ENCODE measurements at places on chromosomes 5 and 9.
A peak's percentile ranks its signal among the peaks of the same experiment; 100 is the strongest.

DNA sequence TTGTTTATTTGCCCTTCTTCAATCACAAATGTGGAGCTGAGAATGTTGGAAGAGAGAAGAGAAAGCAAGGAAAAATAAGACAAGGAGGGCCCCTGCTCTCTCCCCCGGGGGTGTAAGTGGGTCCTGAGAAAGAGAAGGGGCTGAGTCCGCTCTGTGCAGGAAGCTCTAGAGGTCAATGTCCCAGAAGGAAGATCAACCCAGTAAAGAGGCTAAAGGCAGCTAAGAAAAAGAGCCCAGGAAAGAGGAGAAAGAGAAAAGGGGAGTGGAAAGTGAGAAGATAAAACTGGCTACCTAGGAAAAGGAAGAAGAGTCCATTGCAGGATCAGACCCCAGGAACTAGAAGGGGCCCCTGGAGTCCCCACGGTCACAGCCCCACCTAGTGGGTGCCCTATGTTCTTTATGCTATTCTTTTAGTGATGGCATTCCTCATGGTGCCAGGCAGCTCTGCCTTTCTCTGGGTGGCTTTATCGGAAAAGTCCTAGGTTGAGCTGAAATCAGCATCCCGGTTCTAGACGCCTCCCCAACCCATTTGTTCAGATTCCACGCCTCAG lies 583.4 kb downstream of the ACTL7B start:
- no peak for DNase-seq

- no peak for DNase-seq
Measured at GRCh38 chr5:82644229-82644628, 366.1 kb upstream of the RPS23 start.

DNA sequence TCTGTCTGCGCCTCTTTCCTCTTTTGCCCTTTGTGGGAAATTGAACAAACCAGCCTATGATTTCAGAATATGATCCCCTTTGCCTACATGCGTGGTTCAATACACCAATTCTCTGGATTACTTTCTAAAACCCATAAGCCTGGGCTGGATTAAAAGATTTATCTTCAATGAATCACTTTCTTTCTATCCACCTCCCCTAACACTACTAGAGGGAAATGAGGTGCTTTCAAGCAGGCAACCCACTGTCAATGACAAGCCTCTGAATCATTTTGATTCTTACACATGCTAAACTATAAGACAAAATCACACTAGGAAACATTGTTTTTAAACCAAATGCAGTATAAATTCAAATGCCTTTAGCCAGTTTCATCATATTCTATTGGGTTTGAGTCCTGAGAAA lies 257.5 kb downstream of the AGTPBP1 start:
- no peak for DNase-seq

DNA sequence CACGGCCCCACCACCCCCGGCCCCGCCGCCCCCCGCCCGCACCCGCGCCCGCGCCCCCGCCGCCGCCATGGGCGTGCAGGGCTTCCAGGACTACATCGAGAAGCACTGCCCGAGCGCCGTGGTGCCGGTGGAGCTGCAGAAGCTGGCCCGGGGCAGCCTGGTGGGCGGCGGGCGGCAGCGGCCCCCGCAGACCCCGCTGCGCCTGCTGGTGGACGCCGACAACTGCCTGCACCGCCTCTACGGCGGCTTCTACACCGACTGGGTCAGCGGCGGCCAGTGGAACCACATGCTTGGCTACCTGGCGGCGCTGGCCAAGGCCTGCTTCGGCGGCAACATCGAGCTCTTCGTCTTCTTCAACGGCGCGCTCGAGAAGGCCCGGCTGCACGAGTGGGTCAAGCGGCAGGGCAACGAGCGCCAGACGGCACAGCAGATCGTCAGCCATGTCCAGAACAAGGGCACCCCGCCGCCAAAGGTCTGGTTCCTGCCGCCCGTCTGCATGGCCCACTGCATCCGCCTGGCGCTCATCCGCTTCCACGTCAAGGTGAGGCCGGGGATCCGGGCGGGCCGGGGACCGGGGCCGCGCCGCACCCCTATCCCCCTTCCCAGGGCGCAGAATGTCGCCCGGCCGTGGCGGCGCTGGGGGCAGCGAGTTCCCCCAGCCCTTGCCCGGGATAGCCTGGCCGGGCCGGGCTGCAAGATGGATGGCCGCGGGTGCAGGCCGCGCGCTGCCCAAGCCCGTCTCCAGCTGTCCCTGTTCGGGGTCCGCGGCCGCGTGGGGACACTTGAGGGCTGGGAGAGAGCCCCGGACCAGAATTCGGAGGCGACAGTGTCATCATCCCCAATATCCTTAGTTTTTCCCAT lies 594 bp downstream of the FAM120A start:
- DNase-seq: peak; percentile 70

GRCh38 chr5:45262061-45262590 lies 434.1 kb downstream of the HCN1 start:
- no peak for DNase-seq

- DNase-seq: no peak
Measured at GRCh38 chr9:76575761-76576160, 116.8 kb downstream of the GCNT1 start.

- no peak for DNase-seq
Measured at GRCh38 chr9:110088099-110088498, 119.9 kb downstream of the C9orf152 start.

GRCh38 chr5:103800741-103801495 lies 238.3 kb upstream of the NUDT12 start:
- no peak for DNase-seq

GRCh38 chr9:37611961-37612360 lies 19.6 kb upstream of the TOMM5 start:
- DNase-seq: no peak

GRCh38 chr5:135020111-135020895 lies 13.7 kb downstream of the PITX1 start:
- DNase-seq: no peak

GRCh38 chr5:50889790-50890189 lies 223.4 kb downstream of the PARP8 start:
- no peak for DNase-seq

DNA sequence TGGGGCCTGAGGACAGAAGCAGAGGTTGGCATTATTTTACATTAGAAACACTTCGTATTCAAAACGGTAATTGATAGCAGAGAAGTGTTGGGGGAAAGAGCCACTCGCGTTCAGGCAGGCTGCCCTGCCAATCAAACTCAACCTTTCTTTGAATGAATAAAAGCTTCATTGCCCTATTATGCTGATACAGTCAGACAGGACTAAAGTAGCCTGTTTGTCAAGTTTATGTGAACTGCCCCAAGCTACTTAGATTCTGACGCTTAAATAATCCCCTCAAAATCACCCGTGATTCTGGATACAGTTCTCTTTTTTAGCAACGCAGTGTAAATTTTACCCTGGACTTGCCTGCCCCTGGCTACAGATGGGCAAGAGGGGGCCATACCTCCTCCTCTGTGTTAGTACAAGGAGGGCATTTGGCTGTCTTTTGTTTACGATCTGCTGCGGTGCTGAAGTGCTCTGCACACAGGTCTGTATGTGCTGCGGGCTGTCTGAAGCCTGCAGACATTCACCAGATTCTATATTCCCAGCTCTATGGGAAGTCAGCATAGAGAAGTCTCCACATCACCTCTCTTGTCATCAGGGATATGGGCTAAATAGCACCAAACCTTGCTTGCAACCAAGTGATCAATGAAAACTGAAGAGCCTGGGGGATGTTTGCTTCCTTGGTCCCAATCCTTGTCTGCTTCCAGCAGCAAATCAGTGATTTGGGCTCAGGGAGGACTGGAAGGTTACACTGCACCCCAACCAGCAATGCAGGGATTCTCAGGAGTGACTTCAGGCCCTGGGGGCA lies 218.4 kb downstream of the EBF1 start:
- DNase-seq: no peak

- DNase-seq: no peak
Measured at GRCh38 chr5:17182981-17183380, 34.5 kb upstream of the BASP1 start.

DNA sequence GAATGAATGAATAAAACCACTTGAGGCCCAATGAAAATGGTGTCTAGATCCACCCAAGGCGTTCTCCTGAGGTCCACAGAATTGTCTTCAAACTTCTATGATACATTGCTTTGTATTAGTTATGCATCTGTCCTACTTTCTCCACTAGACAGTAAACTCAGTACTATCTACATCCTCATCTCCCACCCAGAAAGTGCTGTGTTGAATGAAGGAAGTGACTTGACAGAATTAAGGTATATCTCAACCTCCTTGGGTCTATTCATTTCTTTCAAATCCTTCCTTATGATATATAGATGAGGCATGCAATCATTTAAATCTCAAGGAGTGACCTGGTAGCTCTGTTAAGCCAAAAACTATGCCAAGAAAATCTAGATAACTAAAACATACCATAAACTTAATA lies 15.7 kb upstream of the PDCL start:
- DNase-seq: no peak

- no peak for DNase-seq
Measured at GRCh38 chr9:86135371-86135770, 36.0 kb upstream of the GOLM1 start.

- no peak for DNase-seq
Measured at GRCh38 chr9:114883709-114884108, 46.7 kb downstream of the TNFSF8 start.

DNA sequence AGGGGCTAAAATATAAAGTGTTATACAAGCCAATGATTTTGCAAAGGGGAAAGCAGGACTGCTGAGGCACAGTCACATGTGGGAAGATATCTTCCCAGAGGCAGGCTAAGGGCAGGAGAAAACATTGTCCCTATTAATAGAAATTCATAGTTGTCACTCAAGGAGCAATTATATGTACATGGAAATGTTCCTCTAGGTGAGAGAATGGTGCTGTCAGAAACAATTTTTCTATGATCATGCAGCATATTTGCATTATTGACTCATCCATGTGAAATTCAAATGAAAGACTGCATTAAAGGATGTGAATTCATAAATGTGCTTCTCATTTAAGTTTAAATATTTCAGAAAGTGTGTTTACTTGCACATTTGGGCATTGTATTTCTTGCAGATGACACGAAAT lies 775.9 kb upstream of the CDH9 start:
- no peak for DNase-seq

GRCh38 chr9:36138901-36139300 lies 2.4 kb downstream of the GLIPR2 start:
- no peak for DNase-seq

GRCh38 chr5:72282878-72283277 lies 37.2 kb downstream of the MRPS27 start:
- DNase-seq: no peak

- DNase-seq: no peak
Measured at GRCh38 chr5:1155191-1156032, 43.5 kb upstream of the SLC12A7 start.

DNA sequence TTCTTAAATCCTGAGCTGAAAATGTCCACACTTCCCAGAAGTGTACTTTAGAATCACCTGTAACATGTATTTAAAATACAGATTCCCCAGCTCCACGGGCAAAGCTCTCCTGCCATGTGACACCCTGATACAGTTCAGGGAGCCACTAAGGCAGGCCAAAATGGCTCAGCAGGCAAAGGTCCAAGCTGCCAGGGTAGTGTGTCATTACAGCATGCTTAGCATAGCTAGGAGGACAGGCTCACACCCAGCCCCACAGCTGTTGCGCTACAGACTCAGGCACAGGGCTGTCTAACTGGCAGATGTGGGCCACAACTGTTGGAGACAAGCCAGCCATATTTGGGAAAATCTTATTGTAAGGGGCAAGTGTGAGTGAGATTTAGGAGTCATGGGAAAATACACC lies 73.0 kb downstream of the C9orf85 start:
- peak; percentile 79 for DNase-seq

GRCh38 chr5:145989428-145989827 lies 53.0 kb downstream of the SH3RF2 start:
- DNase-seq: no peak

DNA sequence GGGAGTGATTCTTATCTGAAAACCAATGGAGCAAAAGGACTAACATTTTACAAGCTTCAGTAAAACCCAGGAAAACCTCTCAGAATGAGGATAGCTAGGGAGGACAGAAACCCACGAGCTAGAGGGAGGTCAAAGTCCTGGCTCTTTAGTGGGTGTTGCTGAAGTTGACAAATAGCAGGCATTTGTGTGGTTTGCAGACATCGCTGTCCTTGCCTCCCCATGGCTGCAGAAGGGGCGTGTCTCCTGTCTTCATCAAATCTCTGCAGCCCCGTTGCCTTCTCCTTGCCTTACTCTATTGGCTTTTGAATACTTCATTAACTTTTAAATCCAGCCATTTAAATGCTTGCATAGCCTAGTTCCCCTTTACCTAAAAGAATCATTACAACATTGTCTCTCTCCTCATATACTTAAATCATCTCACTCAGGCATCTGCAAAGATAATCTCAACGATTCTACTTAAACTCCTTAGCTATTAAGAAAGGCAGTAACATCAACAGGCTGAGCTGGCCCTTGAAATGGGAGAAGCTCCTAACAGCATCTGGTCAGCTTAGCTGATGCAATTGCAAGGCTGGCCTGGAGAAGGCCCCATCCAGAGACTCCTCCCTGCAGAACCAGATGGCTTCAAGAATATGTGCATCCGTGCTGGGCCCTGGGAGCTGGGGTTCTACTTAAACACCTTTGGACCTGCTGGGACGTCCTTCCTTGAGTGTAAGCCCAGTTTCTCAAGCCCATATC lies 152.8 kb upstream of the TAS2R1 start:
- no peak for DNase-seq

DNA sequence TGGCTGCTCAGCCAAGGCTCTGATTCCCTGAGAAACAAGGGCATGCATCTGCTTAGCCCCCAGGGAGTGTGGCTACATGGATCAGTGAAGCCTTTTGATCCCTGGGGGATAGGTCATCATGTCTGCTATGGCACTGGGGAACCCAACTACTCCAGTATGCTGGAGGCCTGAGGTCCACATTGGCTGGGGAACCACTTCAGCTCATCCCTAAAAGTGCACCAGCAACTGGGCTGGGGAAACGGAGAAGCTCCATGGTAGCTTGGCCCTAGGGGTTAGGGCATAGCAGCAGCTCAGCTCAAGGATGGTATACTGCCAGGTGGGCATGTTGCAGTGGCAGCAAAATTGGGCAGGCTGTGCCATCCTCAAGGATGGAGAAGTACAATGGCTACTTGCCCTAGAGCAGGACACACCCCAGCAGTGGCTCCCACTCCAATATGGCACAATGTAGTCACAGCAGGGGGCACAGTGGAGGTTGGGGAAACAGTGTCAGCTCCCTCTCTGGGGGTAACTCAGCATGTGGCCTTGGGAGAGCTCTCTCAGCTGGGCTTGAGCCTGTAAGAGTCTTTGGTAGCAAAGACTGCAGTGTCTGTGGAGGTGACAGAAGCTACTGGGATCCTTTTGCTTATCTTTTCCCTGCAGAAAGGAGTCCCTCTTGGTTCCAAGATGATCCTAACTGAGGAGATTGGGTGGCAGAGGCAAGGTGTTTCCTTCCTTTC lies 111.5 kb upstream of the FSTL4 start:
- no peak for DNase-seq

- no peak for DNase-seq
Measured at GRCh38 chr9:130500340-130501180, 55.8 kb downstream of the ASS1 start.

DNA sequence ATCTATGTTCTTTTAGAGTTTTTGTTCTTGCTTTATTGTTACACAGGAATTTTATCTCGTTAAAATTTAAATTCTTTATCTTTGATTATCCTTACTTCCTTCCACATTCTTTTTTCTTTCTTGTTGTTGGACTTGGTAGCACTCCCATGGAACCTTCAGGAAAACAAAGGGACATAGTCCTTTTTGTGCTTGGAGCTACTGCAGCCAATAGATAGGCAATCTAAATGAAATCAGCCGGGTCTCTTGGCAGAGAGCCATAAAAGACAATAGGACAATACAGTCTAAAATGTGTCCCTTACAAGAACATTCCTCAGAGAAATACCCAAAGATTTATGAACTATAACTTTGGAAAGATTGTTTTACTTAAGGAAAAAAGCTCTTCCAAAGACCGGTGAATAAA lies 548.1 kb upstream of the C9orf72 start:
- no peak for DNase-seq

GRCh38 chr5:24397601-24398000 lies 247.2 kb downstream of the CDH10 start:
- no peak for DNase-seq
